ENCODE measurements at places on chromosomes 2 and 18.

- DNase-seq: no peak
Observed at GRCh38 chr2:54348646-54349045, 92.6 kb upstream of the TSPYL6 start.

DNA sequence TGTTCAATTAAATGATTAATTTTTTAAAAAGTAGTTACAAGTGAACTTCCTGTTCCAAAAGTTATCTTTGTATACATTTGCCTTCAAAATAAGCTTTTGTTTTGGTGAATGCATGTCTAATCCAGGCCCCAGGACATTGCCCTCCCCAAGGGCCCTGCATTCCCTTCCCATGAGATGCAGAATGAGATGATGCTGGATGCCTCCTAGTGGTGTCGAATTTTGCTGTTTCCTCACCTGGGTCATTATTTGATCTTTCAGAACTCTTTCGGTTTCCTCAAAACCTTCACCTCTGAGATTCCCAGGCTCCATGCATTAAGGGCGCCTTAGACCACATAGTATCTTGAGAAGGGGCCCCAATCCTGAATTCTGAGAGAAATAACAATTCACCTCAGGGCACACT is 728.8 kb downstream of the CNTNAP5 start:
- DNase-seq: no peak

DNA sequence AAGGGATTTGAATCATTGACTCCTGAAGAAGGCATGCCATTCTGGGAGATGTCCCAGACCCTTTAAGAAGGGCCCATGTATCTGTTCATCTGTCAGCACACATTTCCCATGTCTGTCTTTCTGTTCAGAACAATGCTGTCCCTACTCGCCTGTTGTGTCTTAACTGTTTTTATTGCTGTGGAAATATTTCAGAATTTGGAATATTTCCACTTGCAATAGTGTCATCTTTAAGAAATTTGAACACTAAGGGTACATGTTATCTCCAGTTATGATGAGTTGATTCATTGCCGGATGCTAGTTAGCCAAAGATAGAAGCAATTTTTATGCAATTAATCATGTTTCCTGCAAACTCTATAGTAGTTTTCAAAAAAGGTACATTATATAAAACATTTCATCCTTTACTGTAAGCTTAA is 36.9 kb upstream of the NT5C1B start:
- DNase-seq: no peak

DNA sequence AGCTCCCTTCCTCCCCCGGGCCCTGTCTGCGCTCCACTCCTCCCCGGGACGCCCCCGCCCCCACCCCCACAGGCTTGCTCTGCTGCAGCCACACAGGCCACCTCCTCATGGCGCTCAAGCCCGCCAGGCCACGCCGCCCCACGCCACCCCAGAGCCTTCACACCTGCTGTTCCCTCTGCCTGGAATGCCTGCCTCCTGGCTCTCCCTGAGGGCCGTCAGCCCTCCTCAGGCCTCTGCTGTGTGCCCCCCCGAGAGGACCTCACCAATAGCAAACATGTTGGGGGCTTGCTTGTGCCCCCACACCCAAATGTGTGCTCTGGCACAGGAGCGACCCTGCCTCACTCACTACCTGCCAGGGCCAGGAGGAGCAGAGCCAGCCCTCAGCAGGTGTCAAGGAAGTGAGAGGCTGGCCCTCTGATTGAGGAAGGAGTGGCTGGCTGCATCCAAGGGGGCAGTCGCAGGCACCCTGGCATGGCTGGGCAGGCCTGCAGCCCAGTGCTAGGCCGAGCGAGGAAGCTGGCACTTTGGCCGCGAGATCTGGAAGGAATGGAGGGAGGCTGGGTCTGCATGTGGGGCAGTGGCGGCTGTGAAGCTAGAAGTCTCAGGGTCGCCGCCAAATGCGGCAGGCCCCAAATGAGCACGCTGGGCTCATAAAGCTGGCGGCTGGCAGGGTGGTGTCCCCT is 86.5 kb downstream of the INHBB start:
- no peak for DNase-seq

DNA sequence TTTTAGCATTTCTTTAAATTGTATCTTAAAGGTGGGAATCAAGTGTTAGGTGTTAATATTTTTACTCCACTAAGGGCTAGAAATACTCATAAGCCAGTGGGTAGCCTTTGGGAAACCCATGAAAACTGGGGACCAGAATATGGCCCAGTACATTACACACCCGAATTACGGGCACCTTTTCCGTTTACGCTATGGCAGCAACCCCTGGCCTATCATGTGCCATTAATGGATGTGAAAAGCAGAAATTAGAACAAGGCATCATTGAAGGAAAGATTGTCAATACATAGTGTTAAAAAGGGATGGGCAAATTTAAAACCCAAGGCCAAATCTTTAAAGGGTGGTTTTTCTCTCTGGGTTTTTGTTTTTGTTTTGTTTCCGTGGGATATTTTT is 781 bp downstream of the FARP2 start:
- no peak for DNase-seq

DNA sequence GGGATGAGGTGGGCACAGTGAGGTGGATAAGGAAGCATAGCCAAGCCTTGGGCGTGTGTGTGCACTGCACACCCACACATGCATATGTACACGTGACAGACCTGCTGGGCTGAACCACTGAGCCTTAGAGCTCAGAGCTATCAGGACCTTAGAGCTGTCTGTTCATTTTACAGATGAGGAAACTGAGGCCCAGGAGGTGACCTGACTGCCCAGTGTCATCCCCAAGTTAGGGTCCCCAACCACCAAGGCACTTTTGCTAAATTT is 8.2 kb upstream of the SNED1 start:
- DNase-seq: no peak

DNA sequence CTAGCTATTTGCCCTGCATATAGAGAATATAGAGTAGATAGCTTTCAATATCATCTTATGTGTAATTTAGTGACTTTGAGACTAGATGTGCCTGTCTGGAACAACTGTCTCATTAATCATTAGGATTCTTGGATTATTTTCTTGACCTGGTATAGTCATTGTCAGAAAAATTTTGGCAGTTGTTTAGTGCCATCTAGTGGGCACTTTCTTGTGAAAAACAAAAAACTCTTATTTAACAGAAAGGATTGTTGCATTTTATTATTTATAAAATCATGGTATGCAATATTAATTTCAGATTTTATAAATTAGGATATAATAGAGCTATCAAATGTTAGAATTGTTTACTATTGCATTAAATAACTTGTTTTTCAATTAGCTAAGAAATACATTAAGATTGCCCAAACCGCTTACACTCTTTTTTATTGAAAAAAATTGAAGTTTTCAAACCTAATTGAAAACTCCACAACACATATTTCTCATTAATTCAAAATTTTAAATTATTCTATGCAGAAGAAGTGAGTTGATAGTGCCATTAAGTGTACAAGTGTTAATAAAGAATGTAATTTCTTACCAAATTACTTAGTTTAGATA is 80.3 kb downstream of the DYNAP start:
- peak; percentile 45 for DNase-seq

GRCh38 chr2:99259465-99259864 is 4.0 kb upstream of the LYG2 start:
- no peak for DNase-seq

GRCh38 chr2:241933179-241933911 is 63.8 kb downstream of the RTP5 start:
- DNase-seq: no peak

DNA sequence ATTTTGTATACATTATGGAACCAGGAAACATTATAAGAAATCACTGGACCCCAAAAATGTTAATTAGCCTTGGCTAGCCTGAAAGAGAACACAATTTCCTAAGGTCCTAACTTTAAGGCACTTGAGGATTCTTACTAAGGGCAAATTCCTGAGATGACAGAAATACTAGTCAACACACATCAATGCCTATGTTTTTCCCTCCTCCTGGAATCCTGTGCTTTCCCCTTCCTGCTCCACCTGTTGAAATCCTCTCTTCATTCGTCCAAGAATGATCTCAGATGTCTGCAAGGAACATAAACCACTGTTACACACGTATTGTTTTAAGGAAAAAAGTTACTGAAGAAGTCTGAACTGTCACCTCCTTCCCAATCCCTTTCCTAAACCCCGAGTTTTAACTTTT is 21.2 kb upstream of the DARS1 start:
- no peak for DNase-seq

DNA sequence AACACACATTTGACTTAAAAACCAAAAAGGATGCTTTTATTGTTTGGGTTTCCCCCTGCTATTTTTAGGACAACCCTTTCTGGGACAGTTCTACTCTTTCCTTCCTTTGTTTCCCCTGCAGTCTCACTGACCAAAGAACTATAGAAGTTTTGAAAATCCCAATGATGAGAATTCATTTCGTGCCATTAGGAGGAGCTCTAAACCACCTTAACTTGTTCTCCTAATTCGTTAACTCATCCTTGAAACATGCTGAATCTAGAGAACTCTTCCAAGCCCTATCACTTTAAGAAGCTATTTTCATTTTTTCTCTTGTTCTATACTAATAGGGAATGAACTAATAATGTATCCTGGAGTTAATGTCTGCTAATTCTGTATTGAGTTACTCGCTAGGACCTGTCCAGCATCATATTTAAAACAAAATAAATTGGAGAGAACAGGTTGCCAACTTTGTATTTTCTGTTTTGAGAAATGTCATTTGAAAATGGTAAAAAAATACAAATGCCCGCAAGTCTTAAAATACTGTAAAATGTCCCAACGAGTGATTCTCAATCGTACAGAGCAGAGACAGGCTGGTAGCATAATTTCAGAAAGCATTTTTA is 62.9 kb downstream of the AFTPH start:
- DNase-seq: peak; percentile 27

DNA sequence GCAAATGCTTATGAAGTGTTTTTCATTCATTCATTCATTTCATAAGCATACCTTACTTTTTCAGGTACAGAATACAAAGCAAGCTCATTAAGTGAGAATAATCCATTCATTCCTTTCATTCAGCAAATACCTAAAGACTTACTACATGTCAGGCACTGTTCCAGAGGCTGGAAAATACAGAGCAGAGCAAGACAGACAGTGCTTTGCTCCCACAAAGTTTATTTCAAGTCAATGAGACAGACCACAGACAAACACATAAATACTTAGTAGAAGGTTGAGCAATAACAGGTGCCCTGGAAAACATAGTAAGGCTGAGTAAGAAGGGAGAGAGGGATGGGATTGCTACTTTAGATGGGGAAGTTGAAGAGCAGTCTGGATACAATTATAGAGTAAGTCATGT is 309.8 kb downstream of the C1D start:
- peak; percentile 19 for DNase-seq

GRCh38 chr2:12964904-12965539 is 248.3 kb downstream of the TRIB2 start:
- DNase-seq: no peak

DNA sequence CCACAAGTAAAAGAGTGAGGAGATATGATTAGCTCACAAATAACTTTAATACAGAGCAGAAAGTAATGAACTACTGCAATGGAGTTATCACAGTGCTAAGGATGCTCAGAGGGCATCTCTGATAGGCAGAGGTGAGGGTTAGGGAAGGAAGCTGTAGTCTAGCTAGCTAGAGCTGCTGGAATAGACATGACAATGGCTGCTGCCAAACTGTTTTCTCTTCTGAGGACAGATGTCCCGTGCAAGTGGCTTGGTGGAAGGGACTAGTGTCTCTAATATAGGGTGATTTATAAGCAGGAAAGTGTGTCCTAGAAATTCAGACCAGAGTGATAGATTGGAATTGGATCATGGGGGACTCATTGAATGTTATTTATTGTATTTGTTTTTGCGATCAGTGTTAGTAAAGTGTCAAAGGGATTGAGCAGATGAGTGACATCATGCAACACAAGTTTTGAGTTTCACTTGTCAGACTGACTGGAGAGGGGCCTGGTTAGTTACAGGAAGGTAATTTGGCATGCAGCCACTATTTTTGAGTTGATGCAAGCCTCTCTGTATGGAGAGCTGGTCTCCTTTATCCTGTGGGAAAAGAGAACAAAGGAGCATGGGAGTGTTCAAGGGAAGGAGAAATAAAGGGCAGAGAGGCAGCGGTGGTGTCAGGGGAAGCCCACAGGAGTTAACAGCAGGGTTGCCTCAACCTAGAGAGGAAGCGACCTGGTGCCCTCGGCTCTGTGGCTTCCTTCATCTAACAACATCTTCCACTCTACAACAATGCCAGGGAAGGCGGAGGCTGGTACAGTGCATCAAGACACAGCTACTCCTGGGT is 1.9 kb downstream of the CTLA4 start:
- no peak for DNase-seq

GRCh38 chr18:11994703-11995444 is 13.6 kb downstream of the IMPA2 start:
- no peak for DNase-seq

DNA sequence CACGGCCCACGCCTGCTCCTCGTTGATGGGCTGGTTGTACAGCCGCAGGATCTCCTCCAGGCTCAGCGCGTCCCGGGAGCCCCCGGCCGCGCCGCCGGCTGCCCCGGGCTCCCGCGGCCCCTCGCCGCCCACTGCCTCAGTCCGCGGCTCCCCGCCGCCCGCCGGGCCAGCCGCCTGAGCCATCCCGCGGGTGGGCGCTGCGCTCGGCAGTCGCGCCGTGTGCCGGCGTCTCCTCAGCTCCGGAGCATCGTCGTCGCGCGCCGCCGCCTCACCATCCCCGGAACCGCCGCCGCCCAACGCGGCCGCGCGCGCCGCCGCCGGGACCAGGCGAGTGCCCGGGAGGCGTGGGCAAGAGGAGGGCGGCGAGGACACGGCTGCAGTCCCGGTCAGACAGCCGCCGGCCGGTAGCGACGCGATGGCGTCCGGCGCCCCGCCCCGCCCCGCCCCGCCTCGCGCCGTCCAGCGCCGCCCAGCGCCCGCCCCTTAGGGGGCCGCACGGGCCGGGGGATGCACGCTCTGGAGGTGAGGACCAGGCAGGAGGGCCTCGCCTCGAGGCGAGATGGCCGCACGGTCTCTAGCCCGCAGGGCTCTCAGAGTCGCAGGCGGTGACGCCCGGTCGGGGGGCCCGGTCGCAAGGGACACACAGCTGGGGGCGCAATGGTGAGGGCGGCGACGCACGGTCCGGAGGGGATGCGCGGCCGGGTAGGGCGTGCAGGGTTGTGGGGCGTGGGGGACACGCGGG is at the start of gene SPIRE1:
SPIRE1 (minus strand) TSS at position 424 of the 742 bp plus-strand sequence; CDS start at position 183, 241 bp downstream.
- peak; percentile 69 for DNase-seq

- no peak for DNase-seq
Observed at GRCh38 chr2:212505586-212505985, 33.0 kb downstream of the ERBB4 start.

GRCh38 chr2:26144953-26145680 is 27.8 kb upstream of the GAREM2 start:
- DNase-seq: peak; percentile 33

DNA sequence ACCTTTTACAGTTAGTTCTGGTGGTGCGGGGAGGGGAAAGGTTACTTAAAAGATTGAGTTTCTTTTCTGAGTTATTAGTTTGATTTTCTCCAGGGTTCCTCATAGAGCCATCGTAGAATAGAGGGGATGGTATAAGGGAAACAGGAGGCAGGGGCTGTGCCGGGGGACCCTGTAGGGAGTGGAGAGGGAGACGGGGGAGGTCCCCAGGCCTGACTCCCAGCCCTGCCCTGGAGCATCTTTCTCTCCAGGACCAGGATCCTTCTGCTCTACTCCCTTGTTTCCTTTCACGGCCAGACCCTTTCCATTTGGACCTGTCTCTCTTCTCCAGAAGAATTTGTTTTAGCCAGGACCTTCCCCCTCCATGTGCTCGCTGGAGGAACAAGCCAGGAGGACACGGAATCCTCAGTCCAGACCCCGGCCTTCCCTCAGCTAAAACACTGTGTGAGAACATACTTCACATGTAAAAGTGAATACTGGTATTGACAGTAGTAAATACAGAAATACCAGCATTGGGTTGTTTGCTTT is 35.4 kb downstream of the DGKD start:
- no peak for DNase-seq
